Karpas-422 (cell line): ENCODE measurements at places on chromosomes 1 and 21. TPM values are rescaled to one million over a fixed set of nuclear protein-coding genes. Genes with fewer than 3 reads are reported as not detected.

GRCh38 chr1:27154469-27154990 lies 395 bp downstream of the SLC9A1 start:
- no peak for DNase-seq
- H3K36me3 ChIP-seq: no peaks in the 10 kb centered on the region; the same call in 1 of the 2 replicates
- no peaks in the 10 kb centered on the region for H3K27me3 ChIP-seq
- peak overlapping the region; percentile 99 for H3K27ac ChIP-seq

DNA sequence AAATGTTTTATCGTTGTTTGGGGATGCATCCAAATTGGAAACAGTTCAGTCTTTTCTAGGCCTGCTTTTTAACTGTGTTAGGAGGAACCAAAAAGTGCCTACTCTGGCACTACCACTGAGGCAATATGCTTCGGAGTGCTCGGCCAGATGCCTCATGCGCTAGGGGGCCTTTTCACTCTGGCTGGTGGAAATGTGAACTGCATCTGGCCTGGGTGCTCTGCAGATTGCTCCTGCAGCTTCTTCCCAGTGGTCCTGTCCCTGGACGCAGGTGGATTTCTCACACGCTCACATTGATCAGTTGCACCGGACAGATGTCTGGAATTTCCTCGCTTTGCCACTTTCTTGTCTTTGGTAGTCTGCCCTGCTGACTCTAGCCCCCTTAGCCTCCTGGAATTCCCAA lies 330.2 kb upstream of the FMN2 start:
- H3K36me3 ChIP-seq: no peaks in the 10 kb centered on the region
- no peak for DNase-seq
- no peaks in the 10 kb centered on the region for H3K4me1 ChIP-seq
- H3K27me3 ChIP-seq: no peaks in the 10 kb centered on the region
- no peak overlapping the region for H3K27ac ChIP-seq

- H3K4me1 ChIP-seq: no peaks in the 10 kb centered on the region
- no peaks in the 10 kb centered on the region for H3K27me3 ChIP-seq
Measured at GRCh38 chr1:203768256-203768655, 3.3 kb downstream of the LAX1 start.

DNA sequence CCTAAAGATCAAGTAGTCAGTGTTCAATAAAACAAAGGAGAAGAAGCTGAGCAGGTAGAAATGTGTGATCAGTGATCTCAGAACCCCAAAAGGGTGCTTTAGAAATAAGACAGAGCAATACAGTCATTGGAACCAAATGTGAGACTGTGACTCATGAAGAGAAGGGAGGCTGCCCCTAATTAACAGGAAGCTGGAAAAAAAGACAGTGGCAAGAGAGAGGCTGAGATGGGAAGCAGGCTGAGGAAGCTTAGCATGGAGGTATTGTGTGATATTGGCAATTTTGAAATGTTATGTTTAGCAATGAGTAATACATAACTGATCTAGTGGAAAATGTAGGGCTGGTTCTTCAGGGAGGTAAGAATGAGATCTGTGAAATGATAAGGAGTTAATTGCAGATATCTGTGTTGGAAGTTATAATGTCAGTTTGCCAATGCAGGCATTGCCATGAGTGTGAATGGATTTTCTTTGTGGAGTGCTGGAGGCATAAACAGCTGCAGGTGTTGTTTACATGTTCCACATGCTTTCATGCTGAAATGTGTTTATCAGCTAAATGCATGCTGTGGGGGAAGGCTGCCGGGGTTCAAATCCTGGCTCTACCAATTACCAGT lies 90.6 kb upstream of the CACNA1E start:
- DNase-seq: no peak
- no peaks in the 10 kb centered on the region for H3K4me1 ChIP-seq
- H3K27ac ChIP-seq: no peak overlapping the region
- no peak overlapping the region for H3K4me3 ChIP-seq

DNA sequence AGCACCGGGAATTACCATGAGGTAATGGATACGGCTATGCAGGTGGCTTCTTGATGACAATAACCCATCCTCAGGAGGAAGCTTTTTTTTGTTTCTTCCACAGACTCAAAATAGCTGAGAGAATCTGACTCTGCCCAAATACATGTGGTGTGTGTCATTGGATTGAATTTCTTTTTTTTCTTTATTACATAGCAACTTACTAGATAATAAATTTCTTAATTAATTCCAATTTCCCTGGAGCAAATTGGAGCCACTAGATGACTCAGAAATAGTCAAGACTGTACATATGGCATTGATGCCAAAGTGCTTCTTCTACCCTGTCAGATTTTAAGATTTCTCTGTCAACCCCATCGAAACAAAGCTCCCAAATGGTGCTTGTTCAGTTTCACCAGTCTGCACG lies 42.7 kb downstream of the L1TD1 start:
- H3K36me3 ChIP-seq: no peaks in the 10 kb centered on the region
- H3K27me3 ChIP-seq: no peaks in the 10 kb centered on the region
- DNase-seq: no peak

- no peak for DNase-seq
- H3K4me1 ChIP-seq: peaks cover 16% of the 10 kb centered on the region
- H3K27ac ChIP-seq: no peak within 1 kb of the TSS
- H3K4me3 ChIP-seq: no peak within 1 kb of the TSS
- H3K27me3 ChIP-seq: no peaks in the 10 kb centered on the region
Measured at GRCh38 chr21:42218836-42219605, at the start of gene ABCG1. Gene ABCG1 (plus strand): TSS chr21:42219140. CDS start chr21:42219263, 123 bp downstream.

DNA sequence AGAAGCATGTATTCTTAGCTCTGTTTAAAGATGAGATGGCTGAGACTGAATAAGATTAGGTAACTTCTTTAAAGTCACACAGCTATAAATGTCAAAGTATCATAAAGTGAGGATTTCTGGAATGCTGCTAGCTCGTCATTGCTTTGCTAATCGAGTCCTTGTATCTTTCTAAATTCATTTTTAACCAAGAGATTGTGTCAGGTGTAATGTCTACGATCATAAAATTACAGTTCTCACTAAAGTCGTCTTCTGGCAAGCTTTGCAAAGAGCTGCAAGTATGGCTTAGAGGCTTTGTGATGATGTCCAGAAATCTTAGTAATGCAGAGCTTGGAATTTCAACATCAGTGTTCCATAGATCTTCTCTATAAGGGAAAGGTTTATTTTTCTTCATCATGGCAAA lies 569.8 kb downstream of the LMO4 start:
- no peak overlapping the region for H3K27ac ChIP-seq
- H3K27me3 ChIP-seq: no peaks in the 10 kb centered on the region
- H3K4me1 ChIP-seq: no peaks in the 10 kb centered on the region
- DNase-seq: no peak
- H3K4me3 ChIP-seq: no peak overlapping the region
- H3K36me3 ChIP-seq: no peaks in the 10 kb centered on the region

- no peak overlapping the region for H3K4me3 ChIP-seq
- no peaks in the 10 kb centered on the region for H3K4me1 ChIP-seq
- no peaks in the 10 kb centered on the region for H3K36me3 ChIP-seq
- H3K27ac ChIP-seq: no peak overlapping the region
- H3K27me3 ChIP-seq: no peaks in the 10 kb centered on the region
Measured at GRCh38 chr1:22542886-22543285, 20.4 kb upstream of the EPHA8 start.

AKR7A3 gene
- total RNA-seq: 0.41 and 1.2 TPM in 2 replicates

GRCh38 chr1:9817734-9818133 lies 6.0 kb downstream of the CLSTN1 start:
- H3K27me3 ChIP-seq: no peaks in the 10 kb centered on the region
- no peak overlapping the region for H3K27ac ChIP-seq
- no peak overlapping the region for H3K4me3 ChIP-seq
- no peak for DNase-seq

GRCh38 chr1:21317035-21317689 lies 26.9 kb upstream of the ECE1 start:
- no peak overlapping the region for H3K4me3 ChIP-seq
- H3K27ac ChIP-seq: no peak overlapping the region
- peaks cover 7% of the 10 kb centered on the region; the same call in 1 of the 2 replicates for H3K36me3 ChIP-seq
- peaks cover 27% of the 10 kb centered on the region for H3K4me1 ChIP-seq

- H3K4me1 ChIP-seq: peaks cover 45% of the 10 kb centered on the region
- peak overlapping the region; percentile 91 for H3K27ac ChIP-seq
- H3K36me3 ChIP-seq: no peaks in the 10 kb centered on the region
- no peaks in the 10 kb centered on the region for H3K27me3 ChIP-seq
- peak overlapping the region; percentile 67 for H3K4me3 ChIP-seq
Measured at GRCh38 chr1:41537788-41538351, 53.4 kb upstream of the EDN2 start.

GRCh38 chr1:220347654-220348175 lies 75.5 kb upstream of the RAB3GAP2 start:
- H3K4me3 ChIP-seq: no peak overlapping the region
- H3K27me3 ChIP-seq: no peaks in the 10 kb centered on the region
- no peaks in the 10 kb centered on the region for H3K36me3 ChIP-seq
- H3K4me1 ChIP-seq: no peaks in the 10 kb centered on the region
- DNase-seq: no peak

PCSK9 gene
- total RNA-seq: not detected in 2 replicates

ZNF695 gene
- 0.63 and 6.6 TPM in 2 replicates for total RNA-seq

E2F2 gene
- total RNA-seq: 6.6 and 8.0 TPM in 2 replicates

ZFP69B gene
- 11.1 and 12.9 TPM in 2 replicates for total RNA-seq

SLC25A34 gene
- total RNA-seq: 0.52 and 0.83 TPM in 2 replicates

- peaks cover 35% of the 10 kb centered on the region for H3K4me1 ChIP-seq
- H3K36me3 ChIP-seq: peaks cover 32% of the 10 kb centered on the region; the same call in 1 of the 2 replicates
- peak overlapping the region; percentile 98 for H3K27ac ChIP-seq
- no peak overlapping the region for H3K4me3 ChIP-seq
Measured at GRCh38 chr1:26275580-26276431, 4.1 kb upstream of the SH3BGRL3 start.

ACKR1 gene
- not detected in 2 replicates for total RNA-seq

GRCh38 chr1:203437696-203438315 lies 37.8 kb upstream of the PRELP start:
- no peaks in the 10 kb centered on the region for H3K36me3 ChIP-seq
- H3K27me3 ChIP-seq: no peaks in the 10 kb centered on the region
- no peak overlapping the region for H3K27ac ChIP-seq
- no peak for DNase-seq
- H3K4me1 ChIP-seq: no peaks in the 10 kb centered on the region
